Endothelial cell of umbilical vein (primary cell): ENCODE measurements at places on chromosomes 1 and 21. TPM values are rescaled to one million over a fixed set of nuclear protein-coding genes. Genes with fewer than 3 reads are reported as not detected.

DNA sequence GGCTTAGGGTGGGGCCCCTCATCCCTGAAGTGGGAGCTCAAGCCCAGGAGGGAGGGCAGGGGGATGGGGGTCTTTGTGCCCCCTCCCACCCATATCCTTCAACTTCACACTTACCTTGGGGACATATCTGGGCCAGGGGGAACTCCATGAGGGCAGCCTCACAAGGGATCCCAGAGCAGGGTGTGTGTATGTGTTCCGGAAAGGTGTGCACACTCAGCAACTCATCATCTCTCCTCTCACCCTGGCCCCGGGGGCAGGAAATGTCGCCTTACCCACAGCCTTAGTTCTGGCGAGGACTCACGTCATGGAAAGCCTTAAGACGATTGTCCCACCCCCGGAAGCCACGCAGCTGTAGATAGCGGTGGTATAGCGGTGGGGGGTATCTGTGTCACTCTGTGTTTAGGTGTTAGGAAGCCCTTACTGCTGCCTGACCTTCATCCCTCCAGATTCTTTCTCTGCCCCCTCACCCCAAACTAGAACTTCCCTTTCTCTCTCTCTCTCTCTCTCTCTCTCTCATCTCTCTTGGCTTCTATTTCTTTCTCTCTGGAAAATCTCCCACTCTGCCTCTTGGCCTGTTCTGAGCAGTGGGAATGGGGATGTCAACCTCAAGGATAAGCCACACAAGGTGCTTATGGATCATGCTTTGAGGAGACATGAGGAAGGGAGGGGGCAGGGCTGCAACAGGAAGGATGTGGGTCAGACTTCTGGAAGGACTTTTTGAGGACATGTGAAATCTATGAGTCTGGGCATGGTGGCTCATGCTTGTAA, at the start of gene SH2D2A:
SH2D2A (minus strand) TSS at position 288 of the 768 bp plus-strand sequence; CDS start at position 148, 140 bp downstream.
- DNase-seq: no peak
- peaks cover 33% of the 10 kb centered on the region for H3K4me1 ChIP-seq
- peaks cover 3% of the 10 kb centered on the region for H3K27me3 ChIP-seq
- H3K36me3 ChIP-seq: no peaks in the 10 kb centered on the region
- H3K27ac ChIP-seq: no peak within 1 kb of the TSS
- H3K4me3 ChIP-seq: no peak within 1 kb of the TSS

- H3K27ac ChIP-seq: no peak overlapping the region
- H3K27me3 ChIP-seq: no peaks in the 10 kb centered on the region
- H3K4me1 ChIP-seq: no peaks in the 10 kb centered on the region
- no peaks in the 10 kb centered on the region for H3K36me3 ChIP-seq
- no peak for DNase-seq
Observed at GRCh38 chr1:233523047-233523446, 90.9 kb upstream of the KCNK1 start.

DNA sequence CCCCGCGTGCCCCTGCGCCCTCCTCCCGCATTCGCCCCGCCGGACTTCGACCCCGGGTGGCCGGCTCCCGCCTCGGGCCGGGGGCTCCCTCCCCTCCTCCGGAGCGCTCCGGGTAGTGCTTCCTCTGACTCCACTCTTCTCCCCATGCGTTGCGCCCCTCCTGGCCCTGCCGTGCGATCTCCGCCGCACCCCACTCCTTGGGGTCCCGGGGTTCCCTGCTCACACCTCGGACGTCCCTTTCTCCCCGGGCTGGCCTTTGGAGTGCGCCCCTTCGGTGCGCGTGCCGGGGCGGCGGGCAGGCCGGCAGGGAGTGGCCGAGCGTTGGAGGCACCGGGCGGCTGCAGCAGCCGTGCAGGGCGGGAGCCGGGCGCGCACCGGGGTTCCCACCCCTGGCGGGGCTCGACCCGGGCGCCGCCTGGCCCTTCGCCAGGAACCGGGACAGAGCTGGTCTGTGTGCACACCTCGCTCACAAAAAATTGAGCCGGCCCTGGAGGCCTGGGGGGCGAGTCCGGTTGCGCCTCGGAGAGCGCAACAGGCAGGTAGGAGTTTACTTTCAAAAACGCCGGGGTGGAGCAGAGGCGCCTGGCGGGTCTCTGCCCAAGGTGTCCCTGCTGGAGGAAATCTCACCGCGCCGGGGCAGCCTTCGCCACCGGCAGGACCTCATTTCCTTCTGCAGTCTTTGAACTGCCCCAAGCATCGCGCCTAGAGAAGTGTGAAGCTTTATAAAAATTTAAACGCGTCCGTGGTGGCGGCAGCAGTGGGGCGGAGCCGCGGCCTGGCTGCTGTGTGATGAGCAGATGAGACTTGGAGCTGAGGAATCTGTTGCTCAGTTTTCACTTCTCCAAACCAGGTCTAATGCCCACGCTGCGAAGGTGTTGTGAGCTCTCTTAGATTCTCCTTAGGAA, 650 bp downstream of the VANGL1 start:
- peak overlapping the region; percentile 37 for H3K27ac ChIP-seq
- H3K4me1 ChIP-seq: peaks cover 16% of the 10 kb centered on the region
- H3K4me3 ChIP-seq: peak overlapping the region; percentile 54
- H3K36me3 ChIP-seq: no peaks in the 10 kb centered on the region

- no peak overlapping the region for H3K27ac ChIP-seq
- H3K36me3 ChIP-seq: no peaks in the 10 kb centered on the region
- no peak overlapping the region for H3K4me3 ChIP-seq
- DNase-seq: no peak
Observed at GRCh38 chr1:212512816-212513559, 80.3 kb downstream of the NENF start.

DNA sequence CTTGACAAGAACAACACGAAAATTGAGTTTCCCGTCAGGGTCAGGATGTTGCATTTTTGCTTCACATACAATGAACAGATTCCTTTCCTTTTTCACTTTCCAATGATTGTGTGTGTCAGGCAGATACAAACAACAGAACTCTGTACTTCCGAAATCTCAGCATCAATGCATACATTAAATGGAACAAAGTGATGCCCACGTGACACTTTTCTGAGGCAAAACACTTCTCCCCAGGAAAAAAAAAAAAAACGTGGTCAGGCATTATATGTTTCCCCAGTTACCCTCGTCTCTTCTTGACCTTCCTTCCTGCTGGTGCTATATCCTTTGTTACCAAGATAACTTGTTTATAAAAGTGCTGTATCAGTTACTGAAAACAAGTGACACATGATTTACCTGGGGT, 181.8 kb downstream of the ZNF281 start:
- no peak overlapping the region for H3K27ac ChIP-seq
- H3K27me3 ChIP-seq: no peaks in the 10 kb centered on the region
- peak; percentile 67 for DNase-seq
- peaks cover 28% of the 10 kb centered on the region for H3K4me1 ChIP-seq

DNA sequence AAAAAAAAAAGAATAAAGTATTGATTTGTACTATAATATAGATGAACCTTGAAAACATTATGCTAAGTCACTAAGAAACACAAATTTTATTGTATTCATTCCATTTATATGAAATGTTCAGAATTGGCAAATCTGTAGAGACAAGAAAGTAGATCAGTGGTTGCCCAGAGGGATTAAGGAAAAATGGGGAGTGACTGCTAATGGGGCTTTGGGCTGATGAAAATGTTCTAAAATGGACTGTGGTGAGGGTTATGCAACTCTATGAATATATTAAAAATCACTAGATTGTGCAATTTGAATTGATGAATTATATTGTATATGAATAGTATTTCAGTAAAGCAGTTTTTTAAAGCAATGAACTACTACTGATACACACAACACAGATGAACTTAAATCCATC, 10.0 kb downstream of the GDAP2 start:
- no peak overlapping the region for H3K4me3 ChIP-seq
- H3K36me3 ChIP-seq: peaks cover 2% of the 10 kb centered on the region
- no peak overlapping the region for H3K27ac ChIP-seq
- H3K27me3 ChIP-seq: no peaks in the 10 kb centered on the region

- H3K27ac ChIP-seq: no peak overlapping the region
- no peaks in the 10 kb centered on the region for H3K36me3 ChIP-seq
- H3K4me3 ChIP-seq: no peak overlapping the region
- H3K27me3 ChIP-seq: no peaks in the 10 kb centered on the region
Observed at GRCh38 chr1:219126377-219126776, 47.3 kb upstream of the LYPLAL1 start.

DNA sequence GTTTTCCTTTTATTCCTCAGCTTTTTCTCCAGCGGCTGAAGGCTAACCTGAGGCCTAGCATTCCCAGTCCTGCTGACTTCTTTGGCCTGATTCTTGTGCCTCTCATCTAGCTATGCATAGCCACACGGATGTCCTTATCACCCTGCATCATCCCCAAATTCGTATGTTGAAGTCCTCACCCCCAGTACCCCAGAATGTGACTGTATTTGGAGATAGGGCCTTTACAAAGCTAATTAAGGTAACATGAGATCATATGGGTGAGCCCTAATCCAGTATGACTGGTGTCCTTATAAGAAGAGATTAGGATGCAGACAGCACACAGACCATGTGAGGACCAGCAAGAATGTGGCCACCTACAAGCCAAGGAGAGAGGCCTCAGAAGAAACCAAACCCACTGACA, 44.6 kb downstream of the CDCP2 start:
- H3K4me1 ChIP-seq: no peaks in the 10 kb centered on the region
- no peak for DNase-seq
- no peak overlapping the region for H3K4me3 ChIP-seq
- H3K36me3 ChIP-seq: no peaks in the 10 kb centered on the region
- H3K27ac ChIP-seq: no peak overlapping the region

DNA sequence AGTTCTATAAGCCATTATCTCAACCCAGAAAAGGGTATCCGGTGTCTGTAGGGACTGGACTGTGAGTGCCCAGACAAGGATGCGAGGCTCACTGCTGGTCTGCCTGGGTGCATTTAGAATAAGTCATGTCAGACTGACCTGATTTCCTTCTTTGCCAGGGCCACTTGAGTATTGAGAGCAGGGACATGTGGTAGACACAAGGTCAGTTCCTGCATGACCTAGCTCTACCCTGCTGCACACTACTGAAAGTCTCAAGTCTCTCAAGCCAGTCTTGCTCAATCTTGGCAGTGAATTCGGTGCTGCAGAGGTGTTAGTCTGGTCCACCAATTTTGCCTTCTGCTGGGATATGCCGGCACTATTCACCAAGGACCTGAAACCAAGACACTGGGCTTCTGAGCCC, 180.1 kb downstream of the C1orf94 start:
- H3K4me1 ChIP-seq: no peaks in the 10 kb centered on the region
- no peak overlapping the region for H3K4me3 ChIP-seq
- H3K27ac ChIP-seq: no peak overlapping the region
- DNase-seq: no peak

GRCh38 chr1:2441746-2442145, 29.4 kb upstream of the PEX10 start:
- H3K4me3 ChIP-seq: no peak overlapping the region
- no peak for DNase-seq
- H3K27me3 ChIP-seq: peaks cover 13% of the 10 kb centered on the region
- no peaks in the 10 kb centered on the region for H3K36me3 ChIP-seq

GRCh38 chr1:168907053-168907452, 178.0 kb upstream of the DPT start:
- no peak for DNase-seq
- H3K4me1 ChIP-seq: no peaks in the 10 kb centered on the region
- H3K4me3 ChIP-seq: no peak overlapping the region
- no peaks in the 10 kb centered on the region for H3K36me3 ChIP-seq
- no peaks in the 10 kb centered on the region for H3K27me3 ChIP-seq
- no peak overlapping the region for H3K27ac ChIP-seq

DNA sequence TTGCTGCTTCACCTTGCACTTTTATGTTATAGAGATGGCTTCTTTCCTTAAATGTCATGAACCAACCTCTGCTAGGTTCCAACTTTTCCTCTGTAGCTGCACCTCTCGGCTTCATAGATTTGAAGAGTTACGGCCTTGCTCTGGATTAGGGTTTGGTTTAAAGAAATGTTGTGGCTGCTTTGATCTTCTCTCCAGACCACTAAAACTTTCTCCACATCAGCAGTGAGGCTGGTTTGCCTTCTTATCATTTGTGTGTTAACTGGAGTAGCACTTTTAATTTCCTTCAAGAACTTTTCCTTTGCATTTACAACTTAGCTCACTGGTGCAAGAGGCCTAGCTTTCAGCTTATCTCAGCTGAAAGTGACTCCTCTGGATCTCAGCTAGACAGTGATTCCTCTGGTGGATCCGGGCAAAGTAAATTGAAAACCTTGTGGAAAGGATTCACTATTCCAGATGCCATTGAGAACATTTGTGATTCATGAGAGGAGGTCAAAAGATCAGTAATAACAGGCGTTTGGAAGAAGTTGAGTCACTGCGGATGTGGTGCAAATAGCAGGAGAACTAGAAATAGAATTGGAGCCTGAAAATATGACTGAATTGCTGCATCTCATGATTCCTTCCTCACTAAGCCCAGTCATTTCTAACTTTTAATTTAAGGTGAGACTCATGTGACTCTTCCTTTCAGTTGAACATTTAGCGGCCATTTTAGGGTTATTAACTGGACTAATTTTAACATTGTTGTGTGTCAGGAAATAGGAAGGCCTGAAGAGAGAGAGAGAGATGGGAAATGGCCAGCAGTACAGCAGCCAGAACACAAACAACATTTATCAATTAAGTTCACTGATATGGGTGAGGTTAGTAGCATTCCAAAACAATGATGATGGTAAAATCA, 16.2 kb upstream of the RGS1 start:
- H3K27me3 ChIP-seq: no peaks in the 10 kb centered on the region
- no peak overlapping the region for H3K4me3 ChIP-seq

DNA sequence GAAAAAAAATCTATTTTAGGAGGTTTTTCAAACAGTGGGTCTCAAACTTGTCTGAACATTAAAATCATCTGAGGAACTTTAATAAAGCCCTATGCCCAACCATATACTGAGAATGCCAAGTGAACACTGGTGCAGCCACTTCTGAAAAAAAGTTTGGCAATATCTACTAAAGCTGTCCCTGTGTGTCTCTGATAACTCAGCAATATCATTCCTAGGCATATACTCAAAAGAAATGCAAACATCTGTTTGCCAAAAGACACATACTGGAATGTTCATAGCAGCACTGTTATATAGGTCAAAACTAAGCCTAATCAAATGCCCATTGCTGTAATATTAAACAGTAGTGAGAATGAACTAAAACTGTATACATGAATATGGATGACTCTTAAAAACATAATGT, 74.2 kb upstream of the RGS4 start:
- H3K4me3 ChIP-seq: no peak overlapping the region
- H3K27me3 ChIP-seq: no peaks in the 10 kb centered on the region
- no peak for DNase-seq
- H3K36me3 ChIP-seq: no peaks in the 10 kb centered on the region

DNA sequence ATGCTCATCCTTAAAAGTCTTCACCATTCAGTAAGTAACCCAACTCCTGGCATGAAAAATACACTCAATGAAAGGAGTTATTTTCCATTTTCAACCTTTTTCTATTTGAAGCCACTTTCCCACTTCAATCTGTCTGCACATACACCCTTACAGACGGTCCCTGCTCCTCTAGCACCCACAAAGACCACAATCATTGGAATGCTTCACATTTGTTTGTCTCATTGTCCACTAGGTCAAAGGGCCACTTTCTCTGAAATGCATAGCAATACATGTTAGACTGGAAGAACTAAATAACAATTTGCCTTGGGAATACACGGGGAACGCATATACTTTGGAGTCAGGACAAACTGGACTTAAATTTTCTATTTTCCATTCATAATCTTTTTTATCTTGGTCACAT, 487.1 kb upstream of the C1orf87 start:
- no peaks in the 10 kb centered on the region for H3K36me3 ChIP-seq
- H3K27ac ChIP-seq: no peak overlapping the region
- no peaks in the 10 kb centered on the region for H3K27me3 ChIP-seq

GRCh38 chr1:53652441-53653199, 86.3 kb downstream of the GLIS1 start:
- H3K27ac ChIP-seq: no peak overlapping the region
- peaks cover 2% of the 10 kb centered on the region for H3K27me3 ChIP-seq
- DNase-seq: no peak

PTPN22 gene
- not detected in 2 replicates for total RNA-seq

CNR2 gene
- total RNA-seq: not detected in 2 replicates

FCRL4 gene
- total RNA-seq: not detected in 2 replicates

GJA8 gene
- not detected in 2 replicates for total RNA-seq

TPRG1L gene
- 46.2 and 53.8 TPM in 2 replicates for total RNA-seq

AADACL3 gene
- total RNA-seq: not detected in 2 replicates

TMEM269 gene
- not detected in 2 replicates for total RNA-seq

BTBD8 gene
- total RNA-seq: 1.5 and 1.7 TPM in 2 replicates
